Osteocyte (in vitro differentiated cells): ENCODE measurements at places on chromosomes 4 and X. TPM values are rescaled to one million over a fixed set of nuclear protein-coding genes. Genes with fewer than 3 reads are reported as not detected.

Gene CT83
- not detected in 2 replicates for total RNA-seq

Gene CSAG3
- not detected in 2 replicates for total RNA-seq

Gene SULT1E1
- 5.1 and 6.6 TPM in 2 replicates for total RNA-seq

DNA sequence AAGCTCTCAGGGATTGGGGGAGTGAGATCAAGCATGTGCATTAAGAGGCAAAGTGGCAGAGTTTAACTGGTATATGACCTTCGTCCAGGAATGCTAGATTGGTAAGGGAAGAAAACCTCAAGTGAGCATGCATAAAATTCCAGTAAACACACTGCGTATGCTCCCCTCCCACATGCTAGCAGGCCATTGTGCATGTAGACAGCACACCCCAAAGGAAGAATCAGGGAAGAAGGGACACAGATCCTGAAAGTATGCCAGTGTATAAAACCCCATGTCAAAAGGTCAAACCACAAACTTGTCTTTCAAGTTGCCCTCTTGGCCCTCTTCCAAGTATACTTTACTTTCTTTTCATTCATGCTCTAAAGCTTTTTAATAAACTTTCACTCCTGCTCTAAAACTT lies 405.2 kb upstream of the CNKSR2 start:
- H3K4me1 ChIP-seq: no peaks in the 10 kb centered on the region
- no peaks in the 10 kb centered on the region for H3K27me3 ChIP-seq
- H3K27ac ChIP-seq: no peak overlapping the region
- no peaks in the 10 kb centered on the region for H3K36me3 ChIP-seq
- no peak for DNase-seq

GRCh38 chr4:147019091-147019490 lies 73.4 kb upstream of the TTC29 start:
- H3K27me3 ChIP-seq: peaks cover 9% of the 10 kb centered on the region
- peaks cover 2% of the 10 kb centered on the region for H3K4me1 ChIP-seq
- no peak for DNase-seq
- H3K4me3 ChIP-seq: no peak overlapping the region

Gene HTR2C
- total RNA-seq: not detected in 2 replicates

DNA sequence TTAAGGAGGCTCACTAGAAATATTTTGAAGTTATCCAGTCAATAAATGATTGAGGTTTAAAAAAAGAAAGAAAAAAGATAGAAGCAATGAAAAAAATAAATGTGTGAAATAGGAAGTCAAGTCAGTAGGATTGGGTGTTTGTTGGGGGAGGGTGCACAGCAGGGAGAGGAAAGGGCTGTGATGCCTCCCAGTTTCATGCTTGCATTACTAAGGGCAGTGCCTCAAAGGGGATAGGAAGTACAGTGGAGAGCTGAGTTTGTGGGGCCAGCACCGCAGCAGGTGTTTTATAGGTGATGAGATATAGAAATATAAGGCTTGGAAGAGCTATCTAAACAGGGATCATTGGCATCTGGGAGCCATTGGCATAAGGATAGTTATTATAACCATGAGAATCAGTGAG lies 919.2 kb downstream of the STIM2 start:
- no peak for DNase-seq
- no peak overlapping the region for H3K4me3 ChIP-seq
- no peak overlapping the region for H3K27ac ChIP-seq

DNA sequence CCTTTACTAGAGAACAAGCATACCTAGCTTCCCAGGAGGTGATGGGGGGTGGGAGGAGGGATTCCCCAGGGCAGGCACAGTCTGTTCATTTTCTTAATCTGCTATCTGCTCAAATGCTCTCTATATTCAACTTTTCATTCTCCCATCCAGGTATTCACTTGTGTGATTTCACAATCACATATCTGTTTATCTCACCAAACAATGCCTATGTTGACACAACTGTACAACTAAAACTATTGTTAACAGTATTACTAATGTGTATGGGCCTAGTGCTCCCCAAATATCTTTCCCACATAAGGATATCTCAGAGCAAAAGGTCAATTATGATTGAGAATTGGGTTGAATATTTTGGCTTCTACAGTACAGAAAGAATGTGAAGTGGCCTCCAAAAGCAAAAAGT lies 210.8 kb downstream of the IQCM start:
- H3K36me3 ChIP-seq: no peaks in the 10 kb centered on the region
- DNase-seq: no peak
- H3K27ac ChIP-seq: no peak overlapping the region

DNA sequence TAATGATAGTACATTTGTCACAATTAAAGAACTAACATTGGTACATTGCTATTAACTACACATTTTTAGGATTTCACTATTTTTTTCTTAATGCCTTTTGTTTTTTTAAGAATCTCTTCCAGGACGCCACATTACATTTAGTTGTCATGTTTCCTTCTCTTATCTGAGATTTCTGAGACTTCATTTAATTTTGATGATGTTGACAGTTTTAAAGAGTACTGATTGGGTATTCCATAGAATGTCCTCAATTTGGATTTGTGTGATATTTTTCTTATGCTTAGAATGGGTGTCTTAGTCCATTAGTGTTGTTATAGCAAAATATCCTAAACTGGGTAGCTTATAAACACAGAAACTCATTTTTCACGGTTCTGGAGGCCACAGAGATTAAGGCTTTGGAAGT lies 1095.5 kb upstream of the LCORL start:
- no peak overlapping the region for H3K27ac ChIP-seq
- H3K4me1 ChIP-seq: no peaks in the 10 kb centered on the region
- no peak for DNase-seq

DNA sequence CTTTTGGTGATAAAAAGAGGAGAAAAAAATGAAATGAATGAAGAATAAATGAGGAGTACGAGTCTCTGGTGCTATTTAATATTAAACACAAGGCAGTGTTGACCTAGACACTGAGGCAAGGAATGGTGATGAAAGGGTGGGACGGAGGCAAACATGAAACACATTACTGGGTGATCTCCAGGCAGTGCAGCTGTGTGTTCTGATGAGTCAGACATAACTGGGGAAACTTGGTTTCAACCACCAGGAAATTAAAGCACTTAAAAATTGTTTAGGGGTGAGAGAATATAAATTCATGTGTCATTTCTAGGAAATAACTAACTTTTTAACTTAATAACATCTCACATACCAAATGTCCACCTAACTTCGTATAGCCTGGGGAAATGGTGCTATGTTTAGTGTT lies 19.7 kb upstream of the CXCL6 start:
- no peaks in the 10 kb centered on the region for H3K36me3 ChIP-seq
- DNase-seq: no peak
- peak overlapping the region; percentile 74 for H3K27ac ChIP-seq
- peak overlapping the region; percentile 1 for H3K4me3 ChIP-seq
- H3K27me3 ChIP-seq: no peaks in the 10 kb centered on the region

- H3K27me3 ChIP-seq: no peaks in the 10 kb centered on the region
- H3K4me3 ChIP-seq: no peak overlapping the region
- H3K27ac ChIP-seq: no peak overlapping the region
- no peaks in the 10 kb centered on the region for H3K4me1 ChIP-seq
- peaks cover 30% of the 10 kb centered on the region for H3K36me3 ChIP-seq
Observed at GRCh38 chr4:4462970-4463369, 76.1 kb downstream of the NSG1 start.

DNA sequence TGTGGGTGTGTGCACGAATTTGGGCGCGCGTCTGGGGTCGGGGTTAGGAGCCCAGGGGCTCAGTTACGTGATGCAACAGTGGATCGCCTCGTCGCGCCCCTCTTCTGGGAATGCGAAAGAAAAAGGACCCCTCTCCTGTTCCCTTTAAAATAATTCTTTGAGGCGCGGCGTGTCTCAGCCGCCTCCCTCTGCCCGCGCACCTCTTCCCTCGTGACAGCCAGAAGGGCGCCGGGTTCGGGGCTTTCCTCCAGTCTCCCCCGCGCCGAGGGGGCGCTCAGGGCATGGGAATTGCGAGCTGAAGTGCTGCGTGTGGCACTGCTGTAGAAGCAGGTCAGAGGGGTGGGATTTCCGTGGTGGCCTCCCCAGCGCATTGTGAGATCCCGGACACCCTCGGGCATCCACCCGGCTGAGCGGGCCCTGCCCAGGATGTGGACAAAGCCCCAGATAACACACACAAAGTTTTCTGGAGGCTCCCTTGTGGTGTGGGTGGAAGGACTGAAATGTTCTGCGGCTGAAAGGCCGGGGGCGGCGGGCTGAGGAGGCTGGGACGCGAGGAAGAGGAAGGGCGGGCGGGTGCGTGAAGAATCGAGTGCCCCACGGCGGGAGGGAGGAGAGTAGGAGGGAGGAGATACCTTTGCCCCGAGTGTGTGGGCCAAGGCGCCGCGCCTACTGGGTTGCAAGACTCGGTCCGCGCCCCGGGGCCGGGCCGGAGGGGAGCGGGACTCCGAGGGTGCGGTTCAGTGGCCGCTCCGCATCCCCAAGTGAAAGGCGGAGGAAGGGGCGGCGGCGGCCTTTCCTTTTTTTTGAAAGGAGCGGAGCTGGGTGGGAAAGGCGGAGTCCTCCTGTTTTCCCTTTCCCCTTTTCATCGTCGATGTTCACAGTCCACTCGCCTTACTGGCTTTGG lies 752 bp downstream of the SEPTIN11 start:
- peaks cover 19% of the 10 kb centered on the region for H3K36me3 ChIP-seq
- H3K27me3 ChIP-seq: no peaks in the 10 kb centered on the region
- peaks cover 65% of the 10 kb centered on the region for H3K4me1 ChIP-seq
- no peak for DNase-seq

DNA sequence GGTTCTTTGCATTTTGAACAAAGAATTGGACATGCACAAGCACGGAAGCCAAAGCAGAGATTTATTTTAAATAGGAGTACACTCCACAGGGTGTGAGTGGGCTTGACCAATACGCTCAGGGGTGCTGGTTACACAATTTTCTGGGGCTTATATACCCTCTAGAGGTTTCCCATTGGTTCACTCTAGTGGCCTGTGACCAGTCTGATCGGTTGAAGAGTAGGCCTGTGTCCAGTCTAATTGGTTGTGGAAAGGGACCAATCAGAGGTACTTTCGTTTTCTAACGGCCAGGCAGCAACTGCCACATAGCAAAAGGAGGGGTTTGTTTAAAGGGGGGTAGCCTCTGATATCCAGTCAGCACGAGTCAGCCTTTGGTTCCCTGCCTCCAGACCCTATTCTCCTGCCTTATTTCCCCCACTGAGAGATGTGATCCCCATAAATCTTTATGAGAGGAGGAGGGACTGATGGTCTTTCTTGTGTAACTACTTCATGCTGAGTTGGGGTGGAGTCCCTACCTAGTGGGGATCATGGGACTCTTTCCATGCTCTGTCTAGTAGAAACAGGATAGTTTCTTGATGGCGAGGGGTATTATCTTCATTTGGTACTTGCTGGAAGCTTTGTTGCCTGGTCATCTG lies 11.3 kb upstream of the AREG start:
- no peak overlapping the region for H3K4me3 ChIP-seq
- H3K36me3 ChIP-seq: no peaks in the 10 kb centered on the region
- H3K27me3 ChIP-seq: peaks cover 4% of the 10 kb centered on the region
- no peaks in the 10 kb centered on the region for H3K4me1 ChIP-seq
- H3K27ac ChIP-seq: no peak overlapping the region
- no peak for DNase-seq

DNA sequence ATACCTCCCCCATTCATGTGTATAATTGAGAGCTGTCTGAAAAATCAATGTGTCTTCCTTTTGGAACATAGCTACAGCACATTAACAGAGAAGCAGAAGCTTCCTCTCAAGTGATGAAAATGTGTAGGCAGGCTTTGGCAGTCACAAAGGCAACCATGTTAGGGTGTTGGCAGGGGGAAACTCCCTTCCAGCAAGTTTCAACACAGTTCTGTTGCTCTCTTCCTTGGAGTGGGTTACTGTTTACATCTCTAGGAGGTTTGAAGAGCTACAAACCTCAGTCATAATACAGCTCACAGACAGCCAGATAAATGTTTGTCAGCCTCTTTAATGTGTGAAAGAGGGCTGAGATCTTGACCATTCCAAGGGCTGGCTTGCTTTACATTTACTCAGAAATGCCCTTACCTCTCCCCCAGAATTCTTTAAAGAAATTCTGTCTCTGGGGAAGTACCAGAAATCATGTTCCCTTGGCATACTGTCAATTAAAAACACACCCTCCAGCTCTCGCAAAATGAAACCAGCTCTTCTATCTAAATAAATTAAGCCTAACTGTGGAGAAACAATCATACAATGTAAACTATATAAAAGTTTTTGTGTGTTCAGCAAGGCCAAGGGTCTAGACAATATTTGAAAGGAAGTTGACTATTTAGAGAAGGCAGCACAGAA lies 18.9 kb downstream of the ZBTB33 start:
- H3K4me1 ChIP-seq: peaks cover 6% of the 10 kb centered on the region
- DNase-seq: no peak
- peak overlapping the region; percentile 23 for H3K27ac ChIP-seq
- H3K36me3 ChIP-seq: no peaks in the 10 kb centered on the region
- no peak overlapping the region for H3K4me3 ChIP-seq

DNA sequence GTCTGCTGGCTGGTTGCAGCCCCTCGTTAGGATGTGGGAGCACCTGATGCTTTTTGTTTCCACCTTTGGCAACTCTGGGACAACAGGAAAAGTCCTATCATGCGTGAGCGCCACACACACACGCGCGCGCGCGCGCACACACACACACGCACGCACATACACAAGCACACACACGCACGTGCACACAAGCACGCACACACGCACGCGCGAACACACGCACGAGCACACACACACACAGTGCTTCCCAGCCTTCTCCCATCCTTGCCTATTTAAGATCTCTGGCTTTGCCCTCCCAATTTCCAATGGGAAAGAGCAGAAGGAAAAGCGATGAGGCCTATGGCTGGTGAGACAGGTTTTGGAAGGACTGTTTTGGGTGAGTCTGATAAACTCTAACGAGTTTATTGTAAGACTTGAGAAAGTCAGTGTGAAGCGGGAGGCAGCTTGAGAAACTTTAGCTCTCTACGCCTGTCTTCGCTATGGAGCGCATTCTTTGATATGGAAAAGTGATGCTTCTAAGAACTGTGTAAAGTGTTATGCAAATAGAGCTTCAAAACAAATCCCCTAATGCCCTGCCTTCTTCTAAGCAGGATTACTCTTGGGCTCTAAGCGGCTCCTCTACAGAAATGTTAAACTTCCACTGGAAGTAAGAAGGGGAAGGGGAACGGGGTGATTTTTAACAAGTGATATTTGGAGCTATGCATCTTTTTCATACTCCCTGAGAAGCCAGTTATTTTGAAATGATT lies 11.8 kb downstream of the SUPT20HL1 start:
- no peak overlapping the region for H3K4me3 ChIP-seq
- peaks cover 7% of the 10 kb centered on the region for H3K4me1 ChIP-seq
- DNase-seq: no peak
- H3K36me3 ChIP-seq: no peaks in the 10 kb centered on the region

GRCh38 chrX:19904778-19905367 lies 17.5 kb upstream of the SH3KBP1 start:
- DNase-seq: no peak
- H3K4me1 ChIP-seq: no peaks in the 10 kb centered on the region

- H3K36me3 ChIP-seq: no peaks in the 10 kb centered on the region
- no peak overlapping the region for H3K27ac ChIP-seq
- H3K4me3 ChIP-seq: no peak overlapping the region
Observed at GRCh38 chrX:16012250-16012649, 111.1 kb upstream of the GRPR start.
